Posterior vena cava (tissue), 2 donors: ENCODE measurements at places on chromosomes 6 and 20. TPM values are rescaled to one million over a fixed set of nuclear protein-coding genes. Genes with fewer than 3 reads are reported as not detected.

GRCh38 chr20:21517566-21518277, 3.9 kb upstream of the NKX2-2 start:
- no peak for DNase-seq

GRCh38 chr6:34317172-34317477, 68.3 kb upstream of the SMIM29 start:
- DNase-seq: no peak

- DNase-seq: no peak
Measured at GRCh38 chr6:94548201-94548600, 1029.1 kb upstream of the MANEA start.

DNA sequence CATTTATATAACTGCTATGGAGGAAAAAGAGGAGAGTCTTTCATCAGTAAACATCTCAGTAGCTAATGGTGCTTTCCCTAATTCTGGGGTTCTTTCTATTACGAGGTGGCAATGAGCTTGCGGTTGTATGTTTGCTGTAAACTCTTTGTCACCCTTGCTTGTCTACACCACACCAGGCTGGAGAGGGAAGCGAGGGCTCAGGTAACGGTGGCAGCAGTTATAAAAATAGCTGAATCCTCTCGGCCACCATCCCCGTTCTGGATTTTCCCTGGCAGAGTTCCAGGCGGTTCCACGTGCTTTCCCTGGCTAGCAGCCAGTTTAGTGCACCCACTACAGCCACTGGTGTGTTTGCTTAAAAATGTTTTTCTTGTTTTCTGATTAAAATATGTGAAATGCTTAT, 39.0 kb downstream of the MAS1 start:
- DNase-seq: no peak

GRCh38 chr6:7268816-7269555, 44.0 kb downstream of the SSR1 start:
- DNase-seq: no peak

- no peak for DNase-seq
Measured at GRCh38 chr6:162090734-162091133, 636.8 kb downstream of the PRKN start.

GRCh38 chr20:42595625-42596024, 594.1 kb downstream of the PTPRT start:
- DNase-seq: no peak

GRCh38 chr20:62860391-62860923, 1.2 kb downstream of the TCFL5 start:
- peak; percentile 78 for DNase-seq

GRCh38 chr6:138160329-138161087, 1.2 kb upstream of the ARFGEF3 start:
- DNase-seq: no peak

The PRRT1 gene
- total RNA-seq: 3.6 TPM
